ENCODE measurements at places on chromosomes 16 and 17.

DNA sequence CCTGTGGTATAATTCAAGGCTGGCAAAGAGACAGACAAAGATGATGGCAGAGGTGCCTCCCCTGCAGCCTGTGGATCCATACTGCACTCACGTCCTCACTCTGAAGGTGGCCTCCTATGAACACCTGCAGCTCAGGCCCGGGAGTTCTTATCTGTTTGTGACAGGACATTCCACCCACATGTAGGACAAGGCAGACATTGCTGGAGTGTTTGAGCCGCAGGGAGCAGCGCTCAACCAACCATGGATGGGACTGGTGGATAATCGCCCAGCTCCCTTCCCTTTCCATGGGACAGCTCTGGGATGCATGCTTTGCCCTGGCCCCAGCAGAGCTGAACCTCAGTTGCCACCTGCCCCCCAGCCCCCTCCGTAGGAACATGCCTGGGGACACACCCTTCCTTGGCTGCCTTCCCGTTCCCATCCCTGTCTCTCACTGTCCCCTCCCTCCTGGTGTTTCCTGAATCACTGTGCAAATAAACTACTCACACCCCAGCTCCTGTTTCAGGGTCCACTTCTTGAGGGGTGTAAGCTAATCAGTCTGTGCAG, 22.2 kb downstream of the ITPRIPL2 start:
- DNase-seq = no peak

DNA sequence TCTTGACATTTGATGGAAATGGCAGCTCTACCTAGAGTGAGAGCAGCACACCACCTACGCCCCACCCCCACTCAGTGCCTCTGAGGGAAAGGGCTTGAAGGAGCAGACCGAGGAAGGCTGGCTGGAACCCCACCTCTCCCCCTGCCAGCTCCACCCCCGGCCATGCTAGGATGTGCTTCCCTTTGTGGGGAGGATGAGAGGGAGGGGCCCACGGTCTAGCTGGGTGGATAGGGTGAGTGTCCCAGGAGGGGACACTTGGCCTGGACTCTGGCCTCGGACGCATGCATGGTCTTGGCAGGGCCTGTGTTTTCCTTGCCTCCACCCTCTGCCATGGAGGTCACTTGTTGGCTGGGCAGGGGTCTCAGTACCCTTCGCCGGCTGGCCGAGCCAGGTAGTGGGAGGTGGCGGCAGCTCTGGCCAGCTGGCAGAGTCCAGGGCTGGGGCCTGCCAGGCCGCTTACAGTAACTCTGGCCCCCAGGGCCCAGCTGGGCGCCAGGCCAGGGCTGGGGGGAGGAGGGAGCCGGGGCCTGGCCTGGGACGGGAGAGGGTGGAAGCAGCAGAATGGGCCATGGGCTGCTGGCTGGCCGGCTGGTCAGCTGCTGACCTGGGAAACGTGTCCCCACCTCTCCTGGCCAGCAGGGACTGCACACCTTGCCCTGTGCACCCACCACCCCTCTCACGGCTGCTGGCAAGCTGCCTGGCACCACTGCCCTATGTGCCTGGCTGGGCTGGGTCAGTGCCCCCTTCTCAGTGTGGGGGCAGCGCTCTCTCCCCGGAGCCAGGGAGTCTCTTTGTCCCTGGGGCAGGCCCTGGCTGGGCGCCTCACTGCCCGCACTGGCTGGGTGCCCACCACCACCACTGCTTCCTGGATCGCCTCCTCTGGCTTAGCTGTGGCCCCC, 23.0 kb downstream of the RARA start:
- DNase-seq = no peak

GRCh38 chr17:43787728-43788127, 7.5 kb downstream of the CFAP97D1 start:
- no peak for DNase-seq

DNA sequence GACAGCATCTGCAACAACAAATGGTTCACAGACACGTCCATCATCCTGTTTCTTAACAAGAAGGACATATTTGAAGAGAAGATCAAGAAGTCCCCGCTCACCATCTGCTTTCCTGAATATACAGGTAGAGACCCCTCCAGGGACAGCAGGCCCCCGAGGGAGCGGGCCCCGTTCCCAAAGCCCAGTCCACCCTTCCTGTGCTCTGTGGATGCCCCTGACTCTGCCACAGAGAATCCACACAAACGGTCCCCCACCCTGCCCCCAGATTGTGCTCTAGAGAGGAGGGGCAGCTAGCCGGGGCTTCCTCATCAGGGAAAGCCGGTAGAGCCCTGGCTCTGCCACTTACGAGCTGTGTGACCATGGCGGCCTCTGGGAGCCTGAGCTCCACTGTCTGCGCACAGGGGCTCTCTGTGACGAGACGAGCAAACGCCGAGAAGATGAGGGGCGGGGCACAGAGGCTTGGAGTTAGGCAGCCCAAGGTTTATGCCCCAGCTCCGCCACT, 84.4 kb downstream of the AMFR start:
- DNase-seq = no peak

- DNase-seq = no peak
These were observed 24.5 kb upstream of the DUSP14 start for GRCh38 chr17:37465069-37465616.

GRCh38 chr16:8204769-8205168, 385.5 kb downstream of the TMEM114 start:
- no peak for DNase-seq

- DNase-seq = no peak
These were observed 100.6 kb upstream of the TOX3 start for GRCh38 chr16:52647588-52647987.

- DNase-seq = no peak
These were observed at the start of gene IGFALS for GRCh38 chr16:1793578-1794220. Gene IGFALS (minus strand): TSS chr16:1793705. CDS start chr16:1793652, 53 bp downstream.

- DNase-seq = no peak
These were observed 333.0 kb downstream of the SEC14L1 start for GRCh38 chr17:77473615-77474226.

GRCh38 chr17:81909966-81910839, 996 bp downstream of the PCYT2 start:
- no peak for DNase-seq

DNA sequence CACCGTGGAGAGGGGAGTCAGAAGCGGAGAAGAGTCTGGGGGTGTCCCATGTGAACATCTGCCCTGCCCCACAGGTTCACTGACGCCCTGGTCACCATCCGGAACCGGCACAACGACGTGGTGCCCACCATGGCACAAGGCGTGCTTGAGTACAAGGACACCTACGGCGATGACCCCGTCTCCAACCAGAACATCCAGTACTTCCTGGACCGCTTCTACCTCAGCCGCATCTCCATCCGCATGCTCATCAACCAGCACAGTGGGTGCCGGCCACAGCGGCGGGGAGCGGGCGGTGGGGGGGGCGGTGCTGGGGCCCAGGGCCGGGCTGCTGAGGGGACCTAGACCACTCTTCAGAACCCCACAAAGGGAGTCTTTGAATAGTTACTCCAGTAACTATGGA, 10.7 kb downstream of the PDK2 start:
- no peak for DNase-seq

GRCh38 chr17:56786989-56787482, 46.7 kb downstream of the C17orf67 start:
- no peak for DNase-seq

DNA sequence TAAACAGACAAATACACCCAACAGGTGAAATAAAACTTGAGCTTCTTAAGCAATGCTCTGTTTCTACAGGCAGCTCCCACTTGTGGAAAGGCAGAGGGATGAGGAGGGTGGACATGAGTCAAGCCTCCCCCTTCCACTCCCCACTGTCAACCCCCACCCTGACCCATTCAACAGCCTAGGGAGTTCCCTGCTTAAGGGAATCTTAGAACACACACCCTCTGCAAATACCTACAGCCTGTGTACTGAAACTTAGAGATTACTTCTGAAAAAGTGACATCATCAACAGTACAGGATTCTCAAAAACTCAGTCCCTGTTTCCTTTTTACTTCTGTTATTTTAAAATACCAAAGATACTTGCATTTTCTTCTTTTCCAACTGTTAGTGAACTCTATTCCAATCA, 345.4 kb downstream of the SOX9 start:
- DNase-seq = no peak

GRCh38 chr17:66692421-66692690, 142.6 kb upstream of the CACNG5 start:
- DNase-seq = no peak

GRCh38 chr17:76585649-76586593, at the start of gene ST6GALNAC2:
Gene ST6GALNAC2 (minus strand): TSS chr17:76585860. CDS start chr17:76585808, 52 bp downstream.
- DNase-seq = peak; percentile 49

DNA sequence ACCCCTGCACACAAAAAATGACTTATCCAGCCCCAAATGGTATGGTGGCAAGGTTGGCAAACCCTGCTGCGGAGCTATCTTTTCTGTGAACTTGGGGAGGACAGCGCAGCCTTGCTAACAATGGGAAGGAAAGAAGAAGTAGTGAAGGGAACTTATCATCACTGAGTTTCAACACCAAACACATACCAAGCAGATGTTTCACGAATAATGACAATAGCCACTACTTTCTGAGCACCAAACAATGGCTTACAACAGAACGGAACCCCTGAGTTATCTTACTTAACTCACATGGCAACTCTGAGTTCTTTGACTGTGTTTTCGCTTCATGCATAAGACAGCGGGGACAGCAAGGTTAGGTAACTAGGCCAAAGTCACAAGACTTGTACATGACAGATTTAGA, 148.9 kb downstream of the XYLT1 start:
- no peak for DNase-seq

- no peak for DNase-seq
These were observed 15.5 kb downstream of the ZNHIT3 start for GRCh38 chr17:36501963-36502362.

GRCh38 chr17:40486522-40487370, 14.7 kb downstream of the TNS4 start:
- no peak for DNase-seq

DNA sequence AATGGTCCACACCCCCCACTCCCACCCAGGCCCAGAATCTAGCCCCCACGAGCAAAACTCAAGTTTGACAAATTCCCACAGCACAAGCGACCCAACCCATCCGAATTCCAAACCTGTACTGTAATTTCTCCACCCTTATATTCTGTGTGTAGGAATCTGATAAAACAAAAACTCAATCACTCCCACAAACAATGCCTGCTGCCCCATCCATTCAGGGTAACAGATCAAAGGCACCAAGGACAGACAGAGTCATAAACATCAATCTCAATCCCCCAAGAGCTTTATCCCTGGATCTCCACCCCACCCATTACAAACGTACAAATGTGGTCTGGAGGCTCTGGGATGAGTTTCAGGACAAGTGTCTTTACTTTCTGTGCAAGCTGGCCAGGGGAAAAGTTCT, 157.8 kb downstream of the AXIN2 start:
- DNase-seq = no peak

DNA sequence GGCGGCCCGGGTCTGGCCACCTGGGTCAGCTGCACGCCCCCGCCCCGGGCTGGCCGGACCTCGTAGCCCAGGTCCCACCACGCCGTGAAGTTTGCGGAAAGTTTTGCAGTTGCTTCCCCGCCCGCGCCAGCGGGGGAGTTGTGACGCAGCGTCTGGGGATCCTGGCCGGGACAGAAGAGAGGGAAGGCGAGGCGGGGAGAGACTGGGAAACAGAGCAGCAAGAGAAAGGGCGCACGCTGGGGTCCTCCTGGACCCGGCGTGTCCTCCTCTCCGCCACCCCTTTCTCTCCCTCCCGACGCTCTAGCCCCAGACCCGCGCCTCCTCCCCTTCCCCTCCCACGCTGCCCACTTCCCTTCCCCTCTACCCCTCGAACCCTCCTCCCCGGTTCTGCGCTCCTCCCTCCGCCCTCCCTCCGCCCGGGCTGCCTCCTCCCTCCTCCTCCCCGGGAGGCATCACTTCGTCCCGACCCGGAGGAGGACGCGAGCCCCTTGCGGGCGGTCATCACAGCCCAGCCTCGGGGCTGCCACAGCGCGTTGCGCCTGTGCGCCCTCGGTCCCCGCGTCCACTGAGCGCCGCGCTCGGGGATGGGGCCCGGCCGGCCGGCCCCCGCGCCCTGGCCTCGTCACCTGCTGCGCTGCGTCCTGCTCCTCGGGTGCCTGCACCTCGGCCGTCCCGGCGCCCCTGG, at the start of gene MRC2:
Gene MRC2, plus strand, starts transcription at position 452 of the 685 bp plus-strand sequence. Its CDS starts 133 bp downstream, at position 585.
- DNase-seq = peak; percentile 76

DNA sequence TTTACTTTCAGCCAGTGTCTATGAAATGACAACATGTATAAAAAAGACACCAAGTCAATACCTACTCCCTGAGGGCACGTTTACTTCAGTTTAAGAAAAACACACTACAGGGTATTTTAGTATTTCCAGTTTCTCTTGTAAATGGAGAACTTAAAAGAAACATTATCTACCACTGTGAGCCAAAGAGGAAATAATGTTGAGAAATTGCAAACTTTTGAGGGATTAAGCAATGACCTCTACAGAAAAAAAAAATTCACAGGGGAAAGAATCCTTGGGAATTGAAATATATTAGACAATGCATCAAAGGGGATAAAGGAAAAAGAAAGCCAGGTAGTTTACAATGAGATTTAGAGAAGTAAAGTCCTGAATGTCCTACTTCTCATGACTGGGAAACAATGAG, 126.0 kb downstream of the KCNJ2 start:
- DNase-seq = no peak

DNA sequence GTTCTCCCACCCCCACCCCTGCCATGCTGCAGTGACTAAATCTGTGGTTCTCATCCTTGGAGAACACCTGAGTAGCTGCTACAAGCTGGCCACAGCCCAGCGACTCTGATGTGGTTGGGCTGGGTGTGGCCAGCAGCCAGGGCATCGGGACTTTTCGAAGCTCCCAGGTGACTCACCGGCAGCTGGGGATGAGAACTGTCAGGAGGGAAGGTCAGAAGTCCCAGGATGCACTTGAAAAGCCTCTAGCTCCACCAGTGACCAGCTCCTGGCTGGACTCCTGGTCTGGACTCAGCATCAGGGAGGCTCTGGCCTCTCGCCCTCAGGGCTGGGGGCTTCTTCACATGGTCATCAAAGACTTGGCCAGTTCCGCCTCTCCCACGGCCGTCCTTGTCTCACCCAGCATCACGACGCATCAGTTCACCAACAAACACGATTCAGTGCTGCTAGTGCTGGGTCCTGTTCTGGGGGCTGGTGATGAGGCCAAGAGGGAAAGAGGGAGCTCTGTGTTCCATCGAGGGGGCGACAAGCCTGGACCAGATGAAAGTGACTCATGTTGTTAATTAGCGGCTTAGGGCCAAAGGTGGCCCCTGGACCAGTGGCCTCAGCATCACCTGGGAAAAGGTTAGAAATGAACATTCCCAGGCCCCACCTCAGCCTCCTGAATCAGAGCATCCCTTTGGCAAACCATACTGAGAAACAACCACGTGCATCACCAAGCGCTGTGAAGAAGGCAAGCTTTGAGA, 3.9 kb upstream of the C17orf99 start:
- DNase-seq = no peak

DNA sequence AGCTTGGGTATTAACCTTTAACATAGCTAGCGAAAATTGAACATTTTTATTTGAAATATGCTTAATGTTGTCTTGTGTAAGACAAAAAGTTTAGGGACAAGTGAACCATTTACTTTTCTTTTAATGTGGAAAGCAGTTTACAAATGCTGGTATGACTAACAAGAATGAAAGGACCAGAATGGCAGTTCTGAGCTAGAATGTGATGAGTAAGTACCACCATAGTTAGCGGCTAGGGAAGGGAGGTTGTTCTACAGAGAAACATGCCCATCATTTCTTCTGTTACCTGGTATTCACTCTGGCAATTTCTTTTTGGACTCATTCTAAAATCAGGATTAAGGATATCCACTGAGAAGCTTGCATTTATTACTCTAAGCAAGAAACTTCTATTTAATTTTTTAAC, 121.1 kb downstream of the WWOX start:
- DNase-seq = no peak

Measured in glutamatergic neuron (in vitro differentiated cells).